ENCODE measurements at places on chromosomes 1 and 21.

GRCh38 chr1:156750191-156750672, 1.2 kb downstream of the HDGF start:
- peak; percentile 32 for DNase-seq

DNA sequence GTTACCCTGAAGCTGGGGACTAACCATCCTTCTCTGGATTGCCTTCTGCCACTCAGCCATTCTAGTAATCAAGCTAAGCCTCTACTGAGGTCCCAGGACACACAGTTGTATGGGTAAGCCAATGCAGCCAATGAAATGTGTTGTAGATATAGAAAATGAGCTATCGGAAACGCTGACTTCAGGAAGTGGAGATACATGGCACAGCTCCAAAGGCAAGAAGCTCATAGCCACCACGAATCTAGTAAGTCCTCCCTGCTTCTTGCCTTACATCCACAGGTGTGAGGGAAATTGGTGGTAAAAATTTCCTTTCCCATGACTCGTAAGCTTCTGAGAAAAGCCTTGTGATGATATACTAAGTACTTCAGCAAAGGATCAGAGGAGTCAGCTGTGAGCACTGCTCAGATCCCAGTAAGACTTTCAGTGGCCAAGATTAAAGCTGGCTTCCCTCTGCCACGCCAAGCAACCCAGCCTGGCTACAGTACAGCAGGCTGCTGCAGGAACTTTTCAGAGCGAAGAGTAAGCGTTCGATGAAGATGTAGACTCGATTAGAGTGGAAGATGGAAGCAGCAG, 117.7 kb downstream of the SIM2 start:
- DNase-seq, result no peak

GRCh38 chr1:66982561-66983260, 57.9 kb downstream of the MIER1 start:
- DNase-seq, result no peak

- no peak for DNase-seq
Observed at GRCh38 chr1:93708734-93709481, 27.3 kb upstream of the BCAR3 start.

GRCh38 chr1:98054367-98054701, 133.5 kb upstream of the DPYD start:
- DNase-seq, result no peak

GRCh38 chr1:14996133-14997050, 157.2 kb upstream of the TMEM51 start:
- DNase-seq, result peak; percentile 91

- no peak for DNase-seq
Observed at GRCh38 chr1:171420810-171421209, 64.5 kb upstream of the PRRC2C start.

DNA sequence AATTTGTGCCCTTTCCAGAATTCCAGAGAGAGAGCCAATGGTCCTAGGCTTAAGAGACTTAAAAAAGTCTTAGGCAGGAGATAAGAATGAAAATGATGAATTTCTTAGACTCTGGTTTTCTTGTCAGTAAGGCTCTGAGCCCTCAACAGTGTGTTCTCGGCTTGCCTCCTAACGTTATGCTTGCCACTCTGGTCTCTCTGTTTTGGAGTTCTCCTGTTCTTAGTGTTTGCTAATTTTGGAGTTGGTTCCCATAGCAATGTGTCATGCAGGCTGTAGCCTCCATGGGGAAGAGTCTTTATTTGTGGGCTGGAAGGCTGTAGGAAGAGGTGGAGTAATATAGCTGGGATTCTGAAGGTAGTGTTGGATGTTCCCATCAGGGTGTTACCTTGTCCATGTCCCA, 19.9 kb downstream of the TBX19 start:
- DNase-seq, result no peak

DNA sequence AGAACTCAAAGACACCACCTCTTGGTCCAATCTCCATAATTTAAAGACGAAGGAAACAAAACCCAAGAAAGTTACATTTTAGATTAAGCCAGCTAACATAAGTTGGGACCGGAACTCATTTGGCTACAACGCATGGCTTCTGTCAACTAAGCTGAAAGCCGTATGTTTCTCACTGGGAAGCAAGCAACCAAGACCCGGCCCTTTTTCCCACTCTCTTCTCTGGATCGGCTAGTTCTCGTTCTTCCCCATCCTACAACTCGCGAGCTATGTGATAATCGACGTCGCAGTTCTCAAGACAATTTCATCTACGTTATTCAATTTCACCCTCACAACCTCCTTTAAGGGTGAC, 601 bp downstream of the CCT8 start:
- peak; percentile 39 for DNase-seq

GRCh38 chr1:67571406-67571805, 113.6 kb upstream of the GADD45A start:
- DNase-seq, result no peak

GRCh38 chr21:42006765-42007164, 3.4 kb downstream of the ZBTB21 start:
- DNase-seq, result no peak

- DNase-seq, result peak; percentile 77
Observed at GRCh38 chr1:152026895-152027294, 9.9 kb downstream of the S100A11 start.

- DNase-seq, result peak; percentile 71
Observed at GRCh38 chr1:108897865-108898720, 21.3 kb downstream of the GPSM2 start.

DNA sequence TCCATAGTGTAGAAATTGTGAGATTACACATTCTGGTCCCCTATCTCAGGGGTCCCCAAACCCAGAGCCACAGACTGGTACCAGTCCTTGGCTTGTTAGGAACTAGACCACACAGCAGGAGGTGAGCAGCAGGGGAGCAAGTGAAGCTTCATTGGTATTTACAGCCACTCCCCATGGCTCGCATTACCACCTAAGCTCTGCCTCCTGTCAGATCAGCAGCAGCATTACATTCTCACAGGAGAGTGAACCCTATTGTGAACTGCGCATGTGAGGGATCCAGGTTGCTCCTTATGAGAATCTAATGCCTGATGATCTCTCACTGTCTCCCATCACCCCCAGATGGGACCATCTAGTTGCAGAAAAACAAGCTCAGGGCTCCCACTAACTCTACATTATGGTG, 229.7 kb upstream of the IRF2BP2 start:
- peak; percentile 39 for DNase-seq

DNA sequence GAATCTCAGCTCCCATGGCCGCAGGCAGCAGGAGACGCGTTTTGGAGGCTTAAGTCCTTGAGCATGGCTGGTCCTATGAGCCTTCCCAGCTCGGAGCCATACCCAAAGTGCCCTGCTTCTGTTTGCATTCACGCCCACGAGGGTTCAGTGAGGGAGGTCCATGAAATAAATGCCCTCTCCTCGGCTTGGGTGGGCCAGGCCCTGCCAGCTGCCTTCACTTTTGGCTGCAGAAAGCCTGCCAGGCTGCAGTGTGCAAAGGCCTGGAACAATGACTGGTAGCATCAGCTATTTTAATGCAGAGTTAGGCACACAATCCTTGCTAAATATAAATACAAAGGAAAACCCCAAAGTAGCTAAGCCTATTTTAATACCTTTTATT, 49.4 kb downstream of the H3-3A start:
- no peak for DNase-seq

DNA sequence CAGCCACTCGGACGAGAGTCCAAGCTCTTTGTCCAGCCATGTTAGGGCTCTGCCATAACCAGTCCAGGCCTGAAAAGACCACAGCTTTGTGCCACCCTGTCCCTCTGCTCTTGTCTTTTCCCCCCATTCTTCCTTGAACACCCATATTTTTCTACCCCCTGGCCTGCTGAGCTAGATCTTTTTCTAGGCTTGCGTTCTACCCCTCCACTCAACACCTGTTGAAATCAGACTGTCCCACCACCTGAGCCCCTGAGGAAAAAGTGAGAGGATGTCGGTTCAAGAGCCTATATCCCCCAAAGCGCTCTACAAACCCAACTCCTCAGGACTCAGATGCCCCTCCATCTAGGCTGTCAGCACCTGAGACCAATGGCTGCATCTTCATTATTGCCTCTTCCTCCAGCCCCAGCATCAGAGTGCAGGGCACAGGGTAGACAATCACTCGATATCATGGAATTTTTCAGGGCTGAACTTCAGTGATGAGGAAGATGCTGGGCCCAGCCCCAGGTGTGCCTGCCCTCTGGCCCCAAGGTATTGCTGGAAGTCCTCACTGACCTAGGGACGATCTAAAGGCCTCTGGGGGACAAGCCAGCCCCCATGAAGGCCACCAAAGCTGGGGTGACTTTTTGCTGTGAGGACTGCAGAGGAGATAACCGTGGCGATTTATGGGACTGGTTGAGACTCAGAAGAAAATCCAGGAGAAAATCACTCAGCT, 75.3 kb downstream of the CD247 start:
- no peak for DNase-seq

DNA sequence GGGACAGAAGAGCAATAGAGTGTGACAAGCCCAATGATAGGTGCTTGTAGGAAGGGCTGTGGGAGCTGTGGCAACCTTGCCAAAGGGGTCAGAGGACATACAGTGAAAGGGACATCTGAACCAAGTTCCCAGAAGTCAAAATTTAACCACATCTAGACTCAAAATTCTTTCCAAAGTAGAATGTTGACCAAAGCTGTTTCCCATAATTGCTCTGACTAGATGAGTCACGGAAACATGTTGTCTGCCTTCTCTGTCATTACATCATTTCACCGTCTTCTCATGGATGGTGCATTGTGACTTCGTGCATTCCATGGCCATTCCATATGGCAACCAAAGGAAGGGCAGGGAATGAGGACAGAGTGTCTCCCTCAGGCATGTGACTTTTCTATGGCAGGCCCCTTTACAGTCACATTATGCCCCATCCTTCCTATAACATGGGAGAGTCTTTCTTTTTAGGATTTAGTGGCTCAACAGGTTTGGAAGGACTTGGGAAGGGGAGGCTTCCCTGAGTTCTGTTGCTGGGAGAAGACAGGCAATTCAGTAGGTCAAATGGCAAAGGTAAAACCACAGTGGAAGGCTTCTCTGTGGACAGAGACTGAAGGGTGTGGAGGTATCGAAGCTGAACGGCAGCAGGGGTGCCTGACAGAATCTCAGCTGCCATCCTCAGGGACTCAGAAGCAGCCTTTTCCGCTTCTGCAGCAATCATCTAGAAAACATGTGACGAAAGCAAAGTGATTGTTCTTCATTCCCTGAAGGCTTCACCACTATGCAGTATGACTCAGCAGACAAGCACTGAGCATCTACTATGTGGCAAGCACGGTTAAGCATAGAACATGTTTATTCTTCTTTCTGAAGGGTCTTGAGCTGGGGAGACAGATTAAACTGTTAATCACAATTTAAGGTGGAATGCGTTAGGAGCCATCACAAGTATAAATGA, 24.7 kb downstream of the NPHS2 start:
- peak; percentile 90 for DNase-seq

GRCh38 chr1:198845271-198845670, 206.4 kb downstream of the PTPRC start:
- no peak for DNase-seq

GRCh38 chr1:9892563-9893528, 17.2 kb downstream of the CTNNBIP1 start:
- DNase-seq, result peak; percentile 88

DNA sequence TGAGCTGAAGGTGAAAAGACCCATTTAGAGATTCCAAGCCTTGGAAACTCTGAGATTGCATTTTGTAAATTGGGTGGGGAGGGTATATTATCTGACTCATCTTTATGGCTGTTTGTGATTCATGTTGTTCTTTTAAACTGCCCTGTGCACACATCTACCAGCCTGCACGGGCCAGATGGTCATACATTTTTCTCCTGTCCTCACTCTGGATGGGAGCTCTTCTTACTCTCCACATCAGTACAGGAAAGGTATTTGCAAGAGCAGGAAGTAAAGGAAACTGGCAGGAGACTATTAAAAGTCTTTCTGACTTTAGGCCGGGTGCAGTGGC, 14.3 kb upstream of the NMNAT2 start:
- DNase-seq, result peak; percentile 12

DNA sequence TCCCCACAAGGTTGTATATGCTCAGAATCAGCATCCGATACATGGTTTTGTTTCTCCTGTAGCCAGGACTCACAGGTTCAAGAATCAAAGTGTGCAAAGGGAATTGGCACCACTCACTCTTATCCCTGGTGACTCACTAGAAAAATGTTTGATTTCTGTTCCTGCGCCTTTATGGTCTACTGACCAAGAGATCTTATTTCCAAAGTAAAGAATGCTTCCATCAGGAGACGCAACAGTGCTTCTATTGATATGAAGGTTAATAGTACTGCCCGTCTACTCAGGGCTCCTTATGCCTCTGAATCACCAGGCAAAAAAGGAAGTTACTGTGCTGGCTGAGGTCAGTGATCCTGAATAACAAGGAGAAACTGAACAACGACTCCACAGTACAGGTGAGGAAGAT, 1392.0 kb upstream of the PRMT6 start:
- no peak for DNase-seq

DNA sequence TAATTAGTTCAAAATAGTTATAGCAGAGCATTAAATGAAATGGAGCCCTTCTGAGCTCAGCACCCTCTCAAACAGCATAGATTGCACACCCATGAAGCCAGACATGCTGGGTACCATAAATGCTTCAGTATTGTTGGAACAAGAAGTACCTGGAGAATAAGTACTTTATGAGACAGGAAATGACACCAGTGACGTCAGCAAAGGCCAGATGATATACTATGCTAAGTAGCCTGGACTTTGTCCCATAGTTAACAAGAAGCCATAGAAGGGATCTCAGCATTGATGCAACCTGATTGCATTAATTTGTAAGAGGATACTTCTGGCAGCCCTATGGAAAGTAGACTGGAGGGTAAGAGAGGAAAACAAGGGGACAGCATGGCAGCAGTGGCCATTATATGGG, 16.3 kb upstream of the GADD45A start:
- DNase-seq, result no peak

DNA sequence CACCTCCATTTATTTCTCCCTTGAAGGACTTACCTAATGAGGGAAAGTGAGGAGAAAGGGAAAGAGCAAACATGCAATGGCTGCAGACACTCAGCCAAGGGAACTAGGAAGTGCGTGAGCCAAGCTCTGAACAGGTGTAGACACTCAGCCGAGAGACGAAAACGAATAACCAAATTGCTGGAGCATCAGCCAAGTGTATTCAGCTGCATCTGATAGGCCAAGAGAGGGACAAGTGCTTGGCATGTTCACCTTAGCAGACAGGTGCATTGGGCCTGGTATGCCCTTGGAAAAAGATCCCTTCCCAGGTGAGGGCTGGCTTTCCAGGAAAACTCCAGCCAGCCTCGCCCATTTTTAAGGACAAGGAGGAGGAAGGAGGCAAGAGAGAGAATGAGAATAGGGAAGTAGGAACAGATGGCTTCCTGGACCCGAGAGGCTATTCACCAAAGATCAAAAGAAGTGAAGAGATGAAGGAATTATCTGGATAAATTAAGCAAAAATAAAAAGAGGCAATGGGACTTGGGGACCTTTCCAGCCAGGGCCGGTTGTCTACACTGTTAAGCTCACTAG, 184.7 kb downstream of the TOMM20 start:
- DNase-seq, result no peak

DNA sequence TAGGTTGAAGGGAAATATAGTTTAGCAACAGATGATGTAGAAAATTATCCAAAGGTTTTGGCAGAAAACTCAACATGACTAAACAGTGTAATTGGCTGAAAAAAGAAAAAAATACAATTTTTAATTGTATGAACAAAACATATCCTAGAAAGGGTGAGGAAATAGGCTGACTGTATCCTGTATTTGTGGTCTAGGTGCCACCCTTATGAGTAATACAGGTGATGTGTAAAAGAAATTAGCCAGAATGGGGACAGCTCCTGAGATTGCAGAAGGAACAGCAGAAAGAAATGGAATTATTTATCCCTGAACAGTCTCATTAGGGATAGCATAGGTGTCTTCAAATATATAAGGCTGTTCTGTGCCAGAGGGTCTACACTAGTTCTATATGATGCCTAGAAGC, 24.6 kb downstream of the DNASE2B start:
- no peak for DNase-seq
